HepG2 (cell line): ENCODE measurements at places on chromosomes 11 and 22. TPM values are rescaled to one million over a fixed set of nuclear protein-coding genes. Genes with fewer than 3 reads are reported as not detected.

The ANKK1 gene
- polyA plus RNA-seq, result 0.22 and 0.40 TPM in 2 replicates

DNA sequence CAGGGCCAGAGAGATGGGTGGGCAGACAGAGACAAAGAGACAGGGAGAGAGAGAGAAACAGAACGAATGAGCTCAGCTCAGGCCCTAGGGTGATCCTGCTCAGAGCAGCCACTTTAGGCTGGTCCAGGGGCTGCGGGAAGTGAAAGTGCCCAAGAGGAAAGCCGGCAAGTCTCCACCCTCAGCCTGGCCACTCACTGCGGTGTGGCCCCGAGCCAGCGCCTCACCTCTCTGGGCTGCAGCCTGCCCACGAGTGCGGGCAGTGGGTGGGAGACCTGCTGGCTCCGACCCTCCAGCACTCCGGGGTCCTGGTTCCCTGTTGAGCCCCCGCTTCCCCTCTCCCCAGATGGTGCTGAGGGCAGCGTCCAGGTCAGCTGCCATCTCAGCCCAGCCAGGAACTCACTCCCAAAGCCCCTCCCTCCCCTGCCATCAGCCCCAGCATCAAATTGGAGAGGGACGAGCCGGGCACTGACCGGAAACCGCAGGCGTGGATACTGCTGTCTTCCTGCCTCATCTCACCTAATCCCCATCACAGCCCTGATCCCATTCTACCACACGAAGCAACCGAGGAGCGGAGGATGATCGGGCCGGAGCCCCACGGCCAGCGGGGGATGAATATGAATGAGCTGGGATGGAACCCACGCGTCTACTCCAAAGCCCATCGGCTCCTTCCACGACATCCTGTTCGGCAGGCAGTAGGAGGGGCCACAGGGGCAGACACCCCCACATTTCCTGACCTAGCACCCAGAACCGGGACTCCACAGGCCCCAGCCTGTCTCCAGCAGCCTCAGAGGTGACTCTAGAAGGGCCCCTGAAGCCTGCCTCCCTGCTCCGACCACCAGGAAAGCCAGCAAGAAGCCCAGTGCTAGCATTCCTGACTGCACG lies 16.9 kb downstream of the ELFN2 start:
- peaks cover 5% of the 10 kb centered on the region for H3K27me3 ChIP-seq
- H3K27ac ChIP-seq, result no peak overlapping the region
- H3K4me1 ChIP-seq, result no peaks in the 10 kb centered on the region
- no peaks in the 10 kb centered on the region for H3K36me3 ChIP-seq

GRCh38 chr11:73590991-73591390 lies 6.9 kb downstream of the FAM168A start:
- no peak overlapping the region for H3K4me3 ChIP-seq
- no peaks in the 10 kb centered on the region for H3K36me3 ChIP-seq
- H3K4me1 ChIP-seq, result peaks cover 27% of the 10 kb centered on the region

DNA sequence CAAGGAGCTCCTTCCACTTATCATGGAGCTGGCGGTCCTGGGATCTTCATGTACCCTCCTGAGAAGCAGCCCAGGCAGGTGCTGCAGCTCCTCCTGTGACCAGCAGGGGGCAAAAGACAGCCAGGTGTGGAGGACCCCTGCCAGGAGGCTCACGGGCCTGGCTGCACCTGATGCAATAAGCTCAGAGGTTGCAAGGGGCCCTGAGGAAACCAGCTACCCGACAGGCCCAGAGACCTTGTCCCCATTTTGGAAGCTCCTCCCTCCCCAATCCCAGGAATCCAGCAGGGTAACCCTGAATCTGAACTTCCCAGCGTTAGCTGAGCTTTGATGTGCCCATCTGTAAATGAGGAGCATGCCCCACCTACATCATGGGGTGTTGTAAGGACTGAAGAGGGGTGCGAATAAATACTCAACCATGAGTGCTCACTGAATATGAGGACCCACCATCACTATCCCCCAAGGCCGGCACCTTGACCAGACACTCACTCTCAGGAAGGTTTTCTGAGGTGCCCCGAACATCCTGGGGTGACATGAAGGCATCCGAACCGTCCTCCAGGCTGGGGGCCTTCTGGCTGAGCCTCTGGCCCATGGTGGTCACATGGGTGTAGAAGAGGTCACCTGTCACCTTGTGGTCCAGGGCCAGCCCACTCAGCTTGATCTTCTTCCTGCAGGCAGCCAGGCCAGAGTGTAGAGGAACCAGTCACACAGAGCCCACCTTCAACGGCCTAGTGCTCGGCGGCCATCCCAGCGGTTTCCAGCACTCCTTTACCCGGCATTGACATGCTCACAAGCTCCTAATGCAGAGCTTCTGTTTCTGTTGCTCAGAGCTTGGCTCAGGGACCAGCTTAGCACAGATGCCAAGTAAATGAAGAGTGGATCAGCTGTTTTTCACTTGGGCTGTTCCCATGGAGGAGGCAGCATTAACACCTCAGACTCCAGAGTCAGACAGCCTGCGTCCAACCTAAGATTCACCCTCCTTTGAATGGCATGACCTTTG lies 21.7 kb downstream of the SLC43A1 start:
- H3K36me3 ChIP-seq, result peaks cover 44% of the 10 kb centered on the region
- no peaks in the 10 kb centered on the region for H3K27me3 ChIP-seq
- DNase-seq, result peak; percentile 73
- no peak overlapping the region for H3K4me3 ChIP-seq
- H3K27ac ChIP-seq, result peak overlapping the region; percentile 76

- H3K4me3 ChIP-seq, result no peak overlapping the region
- no peak for DNase-seq
- H3K27me3 ChIP-seq, result peaks cover 52% of the 10 kb centered on the region
- no peaks in the 10 kb centered on the region for H3K36me3 ChIP-seq
Observed at GRCh38 chr11:76212086-76213035, 6.1 kb upstream of the WNT11 start.

DNA sequence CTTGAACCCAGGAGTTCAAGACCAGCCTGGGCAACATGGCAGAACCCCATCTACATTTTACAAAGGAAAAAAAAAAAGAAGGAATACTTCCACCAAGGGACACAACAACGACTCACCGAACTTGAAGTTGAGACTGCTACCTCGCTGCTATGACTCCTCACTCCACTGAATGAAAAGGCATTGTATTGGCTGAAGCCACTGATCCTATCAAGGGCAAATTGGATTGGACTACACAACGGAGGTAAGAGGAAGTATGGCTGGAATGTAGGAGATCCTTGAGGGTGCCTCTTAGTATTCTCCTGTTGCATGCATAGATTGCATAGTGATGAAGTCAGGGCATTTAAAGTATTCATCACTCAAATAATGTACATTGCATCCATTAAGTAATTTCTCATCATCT lies 97.9 kb downstream of the CWF19L2 start:
- H3K4me3 ChIP-seq, result no peak overlapping the region
- no peak overlapping the region for H3K27ac ChIP-seq
- no peaks in the 10 kb centered on the region; the same call in none of the 2 replicates for H3K36me3 ChIP-seq
- no peaks in the 10 kb centered on the region for H3K4me1 ChIP-seq
